Thymus (tissue), 14 donors: ENCODE measurements at places on chromosomes 16 and 17. TPM values are rescaled to one million over a fixed set of nuclear protein-coding genes. Genes with fewer than 3 reads are reported as not detected.

- no peak for DNase-seq
Observed at GRCh38 chr16:64196444-64196843, 925.4 kb downstream of the CDH11 start.

- DNase-seq = no peak
Observed at GRCh38 chr16:14301169-14302030, 230.3 kb downstream of the MRTFB start.

- DNase-seq = no peak
Observed at GRCh38 chr17:15087946-15088345, 177.2 kb downstream of the PMP22 start.

GRCh38 chr17:74796866-74797265 is 20.7 kb upstream of the NAT9 start:
- DNase-seq = no peak

DNA sequence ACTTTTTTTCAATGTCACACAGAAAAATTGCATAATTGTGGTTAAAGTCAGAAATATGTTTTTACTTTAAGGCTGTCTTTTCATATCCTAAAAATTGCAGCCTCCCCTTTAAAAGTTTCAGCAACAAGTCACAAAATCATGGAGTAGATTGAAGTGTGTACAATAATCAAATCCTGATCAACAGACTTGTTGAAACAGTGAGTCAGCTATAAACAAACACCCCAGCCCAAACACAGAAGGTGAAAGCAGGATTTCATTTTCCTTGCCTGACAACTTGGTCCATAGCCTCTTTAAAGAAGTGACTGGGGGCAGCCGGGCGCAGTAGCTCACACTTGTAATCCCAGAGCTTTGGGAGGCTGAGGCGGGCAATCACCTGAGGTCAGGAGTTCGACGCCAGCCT is 59.9 kb downstream of the WNT3 start:
- no peak for DNase-seq

Gene SMTNL2
- total RNA-seq = 0.57 TPM
